Stimulated activated CD4-positive, alpha-beta T cell treated with anti-CD3 and anti-CD28 coated beads, Interleukin-4, amount 100 ng/mL, for 1 hour (primary cell): ENCODE measurements at places on chromosomes 12 and 14.

DNA sequence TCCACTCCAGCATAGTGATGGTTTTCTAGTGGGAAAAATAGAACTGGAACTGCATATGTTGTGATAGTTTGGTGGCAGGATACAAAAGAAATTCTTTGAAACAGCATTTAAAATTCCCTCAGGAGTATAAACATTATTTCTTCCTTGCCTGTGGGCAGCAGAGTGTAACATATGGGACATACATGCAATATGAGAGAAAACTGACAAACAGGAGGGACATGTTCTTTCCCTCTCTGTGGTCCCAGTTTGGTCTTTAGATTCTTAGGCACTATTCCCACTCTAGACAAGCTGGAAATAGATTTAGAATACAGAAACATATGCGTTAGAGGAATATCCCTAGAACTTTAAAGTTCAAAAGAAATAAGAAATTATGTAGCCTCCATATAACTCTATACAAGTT, 68.0 kb downstream of the MGAT4C start:
- no peak for DNase-seq

DNA sequence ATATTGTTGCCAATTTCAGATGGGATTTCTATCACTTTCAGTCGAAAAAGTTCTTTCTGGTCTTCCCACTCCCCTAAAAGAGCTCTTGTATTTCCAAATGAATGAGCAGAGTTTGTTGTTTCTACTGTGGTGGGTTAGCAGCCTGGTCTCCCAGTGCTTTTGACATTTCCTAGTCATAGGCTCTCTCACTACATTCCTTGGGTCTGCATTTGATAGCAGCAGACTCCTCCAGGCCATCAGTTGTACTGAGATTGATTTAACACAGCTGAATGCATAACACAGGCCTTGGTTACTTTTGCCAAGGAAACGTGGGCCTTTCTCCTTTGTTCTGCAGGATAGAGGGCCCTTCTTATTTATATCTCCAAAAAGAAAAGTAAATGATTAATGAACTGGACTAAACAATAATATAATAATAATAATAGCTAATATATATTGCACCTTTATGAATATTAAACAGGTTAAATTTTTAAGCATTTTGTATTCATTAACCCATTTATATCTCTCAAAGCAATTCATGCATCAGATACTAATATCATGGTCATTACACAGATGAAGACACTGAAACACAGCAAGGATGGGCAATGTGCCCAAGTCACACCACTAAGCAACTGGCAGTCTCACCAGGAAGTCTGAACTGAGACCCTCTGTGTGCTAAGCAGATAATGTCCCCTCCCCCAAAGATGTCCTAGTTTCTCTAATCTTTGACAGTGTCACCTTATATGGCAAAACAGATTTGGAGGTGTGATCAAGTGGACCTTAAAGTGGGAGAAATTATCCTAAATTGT, 1579.2 kb downstream of the AACS start:
- no peak for DNase-seq

- no peak for DNase-seq
Measured at GRCh38 chr12:44217146-44217883, 381.4 kb downstream of the TMEM117 start.

- DNase-seq, result no peak
Measured at GRCh38 chr12:109632342-109632741, 58.7 kb downstream of the MVK start.

DNA sequence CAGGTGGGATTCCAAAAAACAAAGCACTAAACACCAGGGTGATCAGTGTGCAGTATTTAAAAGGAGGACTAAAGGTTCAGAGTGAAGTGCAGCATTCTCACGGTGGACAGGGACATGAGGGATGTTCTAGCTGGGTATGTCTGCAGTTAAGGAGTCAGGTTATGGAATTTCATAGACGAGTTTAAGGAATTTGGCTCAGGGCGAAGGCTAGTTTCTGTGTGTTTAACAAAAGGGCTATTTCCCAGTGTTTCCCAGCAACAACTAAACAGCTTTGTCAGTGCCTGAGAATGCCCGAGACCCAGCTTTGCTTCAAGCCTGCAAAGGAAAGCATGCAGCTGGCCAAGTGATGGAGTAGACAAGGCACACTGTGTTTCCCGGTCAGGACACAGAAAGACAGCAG, 7.0 kb downstream of the KRT1 start:
- DNase-seq, result no peak

DNA sequence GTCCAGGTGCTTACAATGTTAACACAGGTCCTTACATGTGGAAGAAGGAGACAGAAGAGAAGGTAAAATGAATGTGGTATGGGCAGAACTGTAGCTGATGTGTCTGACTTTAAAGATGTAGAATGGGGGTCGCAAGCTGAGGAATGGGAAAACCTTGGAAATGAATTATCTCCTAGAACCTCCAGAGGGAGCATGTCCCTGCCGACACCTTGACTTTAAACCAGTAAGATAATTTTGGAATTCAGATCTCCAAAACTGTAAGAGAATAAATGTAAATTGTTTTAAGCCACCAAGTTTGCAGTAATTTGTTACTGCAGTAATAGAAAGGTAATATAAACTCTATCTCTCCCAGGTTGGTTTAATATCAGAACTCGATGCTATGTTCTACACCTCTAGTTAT, 80.1 kb upstream of the ALG10 start:
- no peak for DNase-seq

DNA sequence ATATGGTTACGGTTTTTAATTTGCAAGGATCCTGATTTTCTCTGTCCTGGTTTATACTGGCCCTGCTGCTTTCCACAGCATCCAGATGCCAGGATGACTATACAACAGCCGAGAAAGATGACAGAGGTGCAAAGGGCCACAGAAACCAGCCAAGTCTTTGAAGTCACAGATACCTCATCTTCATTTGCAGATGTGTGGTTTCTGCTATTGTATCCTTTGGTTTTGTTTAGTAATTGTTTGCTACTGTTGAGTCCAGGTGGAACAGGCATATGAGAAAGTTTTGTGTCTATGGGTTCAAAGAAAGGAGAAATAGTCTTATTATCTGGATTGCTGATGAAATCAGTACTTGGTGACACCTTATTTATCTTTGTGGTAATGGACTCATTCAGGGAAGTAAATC, 17.3 kb upstream of the KLHL42 start:
- DNase-seq, result no peak

- no peak for DNase-seq
Measured at GRCh38 chr12:104736307-104736706, 221.8 kb downstream of the SLC41A2 start.

DNA sequence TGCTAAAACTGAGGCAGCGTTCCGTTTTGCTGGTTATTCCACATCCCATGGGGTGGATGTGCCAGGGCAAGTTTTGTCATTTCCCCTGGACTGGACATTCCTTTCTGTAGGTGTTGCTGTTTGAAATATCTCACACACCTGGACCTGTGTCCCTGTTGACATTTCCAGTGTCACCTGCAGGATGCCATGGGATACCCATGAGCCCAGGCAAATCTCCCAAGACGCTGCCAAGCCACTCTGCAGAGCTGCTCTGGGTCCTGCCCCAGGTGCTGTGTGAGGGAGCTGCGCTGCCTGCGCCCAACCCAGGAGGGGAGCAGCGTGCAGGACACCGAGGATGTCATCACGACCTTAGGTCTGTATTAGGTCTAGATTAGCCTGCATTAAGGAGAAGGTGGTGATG, 5.2 kb upstream of the PACS2 start:
- no peak for DNase-seq

DNA sequence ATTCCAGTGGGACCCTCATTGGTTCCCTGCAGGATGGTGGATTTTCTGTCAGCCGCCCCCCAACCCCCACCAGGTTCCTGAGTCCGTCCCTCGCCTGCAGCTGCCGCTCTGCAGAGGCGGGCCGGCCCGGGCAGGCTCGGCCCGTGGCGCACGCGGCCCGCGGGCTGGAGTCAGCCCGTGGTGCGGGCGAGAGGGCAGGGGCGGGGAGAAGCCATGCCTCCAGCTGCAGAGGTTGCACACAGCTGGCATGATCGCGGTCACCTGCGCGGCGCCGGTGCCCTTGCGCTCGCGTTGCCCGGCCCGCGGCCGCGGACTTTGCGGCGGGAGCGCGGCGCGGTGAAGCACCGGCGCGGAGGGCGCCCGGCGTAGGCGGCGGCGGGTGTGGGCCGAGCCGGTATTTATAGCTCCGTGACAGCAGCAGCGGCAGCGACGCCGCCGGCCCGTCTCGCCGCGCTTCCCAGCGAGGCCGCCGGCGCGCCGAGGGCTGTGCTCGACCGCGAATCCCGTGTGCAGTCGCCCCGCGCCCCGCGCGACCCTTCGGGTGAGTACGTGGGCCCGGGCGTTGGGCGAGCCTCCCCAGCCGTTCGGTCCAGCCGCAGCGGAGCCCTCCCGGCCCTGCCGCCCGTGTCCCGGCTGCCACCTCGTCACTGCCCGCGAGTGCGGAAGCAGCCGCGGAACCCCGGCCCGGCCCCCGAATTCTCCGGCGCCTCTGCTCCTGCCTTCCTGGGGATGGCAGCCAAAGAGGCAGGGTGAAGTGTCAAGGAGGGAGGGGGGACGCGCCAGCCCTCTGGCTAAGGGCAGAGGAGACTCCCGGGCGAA, at the start of gene TMEM117:
Gene TMEM117, plus strand, starts transcription at position 426 of the 819 bp plus-strand sequence.
- peak; percentile 58 for DNase-seq

DNA sequence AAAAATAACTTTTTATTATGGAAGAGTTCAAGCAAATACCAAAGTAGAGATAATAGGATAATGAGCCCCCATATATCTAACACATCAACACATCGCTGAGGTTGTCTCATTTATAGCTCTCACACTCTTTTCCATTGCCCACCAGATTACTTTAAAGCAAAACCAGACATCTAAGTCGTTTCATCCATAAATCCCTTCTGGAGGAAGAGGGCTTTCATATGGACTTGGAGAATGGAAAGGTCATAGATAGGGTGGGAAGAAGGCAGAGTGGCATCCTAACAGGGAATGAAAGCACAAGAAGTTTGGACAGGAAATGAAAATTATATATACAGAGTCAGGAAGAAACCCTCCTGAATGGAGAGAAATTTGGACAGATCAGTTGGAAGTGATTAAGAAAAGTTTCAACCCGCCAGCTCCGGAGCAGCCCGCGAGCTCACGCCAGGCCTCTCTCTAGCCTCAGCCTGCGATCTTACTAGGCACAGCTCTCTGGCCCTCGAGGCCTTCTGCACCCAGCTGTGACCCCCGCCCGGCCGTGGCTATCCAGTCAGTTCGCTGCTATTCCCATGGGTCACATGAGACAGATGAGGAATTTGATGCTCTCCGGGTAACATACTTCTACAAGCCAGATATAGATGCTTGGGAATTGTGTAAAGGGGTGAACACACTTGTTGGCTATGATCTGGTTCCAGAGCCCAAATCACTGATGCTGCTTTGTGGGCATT, 48.4 kb upstream of the NID2 start:
- DNase-seq, result no peak

DNA sequence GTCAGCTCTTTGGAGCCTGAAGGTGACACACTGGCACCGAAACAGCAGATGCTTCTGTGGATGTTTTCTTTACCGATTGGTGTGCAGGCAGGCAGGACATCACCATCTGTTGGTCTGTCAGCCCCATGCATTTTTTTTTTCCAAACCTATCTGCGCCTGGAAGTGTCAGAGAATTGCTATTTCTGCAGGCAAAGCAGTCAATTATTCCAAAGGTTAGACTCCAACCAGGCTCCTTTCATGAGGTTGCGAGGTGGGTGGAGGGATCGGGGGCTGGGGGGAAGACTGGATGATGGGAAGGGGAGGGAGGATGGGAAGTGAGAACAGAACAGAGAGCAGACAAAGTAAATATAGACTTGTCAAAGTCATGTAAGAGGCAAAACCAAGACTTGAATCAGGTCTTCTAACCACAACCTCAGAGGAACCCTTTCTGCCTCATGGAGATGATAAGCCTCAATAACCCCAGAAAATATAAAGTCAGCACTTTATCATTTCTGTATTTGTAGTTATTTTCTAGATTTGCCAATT, 117.7 kb downstream of the OTOGL start:
- no peak for DNase-seq

GRCh38 chr12:3135522-3136461, 58.6 kb downstream of the TSPAN9 start:
- DNase-seq, result peak; percentile 5

DNA sequence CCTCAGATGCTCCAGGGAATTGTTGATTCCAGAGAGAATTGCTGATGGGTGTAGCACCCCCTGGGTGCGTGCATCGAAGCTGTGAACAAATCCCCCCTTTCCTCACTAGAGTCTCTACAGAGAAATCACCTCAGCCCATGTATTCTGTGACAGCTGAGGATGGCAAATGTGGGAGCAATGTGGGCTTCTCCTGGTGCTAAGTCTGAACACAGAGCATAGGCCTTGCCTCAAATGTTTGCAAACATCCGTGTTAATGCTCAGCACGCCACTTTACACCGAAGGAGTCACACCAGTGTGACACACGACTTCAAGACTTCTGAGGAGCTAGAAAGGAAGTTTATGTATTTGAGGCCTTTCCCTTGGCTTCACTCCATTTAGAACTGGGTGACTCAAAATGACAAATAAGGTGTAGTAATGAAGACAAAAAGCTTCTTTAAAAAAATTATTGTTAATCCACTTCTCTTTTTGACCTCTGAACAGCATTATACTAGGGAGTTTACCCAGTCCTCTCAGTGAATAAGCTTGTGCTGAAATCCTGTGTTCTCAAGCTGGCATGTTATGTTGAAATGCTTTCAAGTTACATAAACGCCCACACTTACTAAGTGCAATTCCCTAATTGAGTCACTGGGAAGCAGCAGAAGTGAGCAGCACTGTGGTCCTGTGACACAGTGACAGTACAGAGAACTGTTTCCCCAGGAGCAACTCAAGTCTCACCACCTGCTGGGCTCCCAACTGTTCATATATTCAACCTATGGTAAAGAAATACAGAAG, 92.9 kb downstream of the FAR2 start:
- no peak for DNase-seq

- no peak for DNase-seq
Measured at GRCh38 chr14:41457393-41457792, 149.3 kb upstream of the LRFN5 start.

DNA sequence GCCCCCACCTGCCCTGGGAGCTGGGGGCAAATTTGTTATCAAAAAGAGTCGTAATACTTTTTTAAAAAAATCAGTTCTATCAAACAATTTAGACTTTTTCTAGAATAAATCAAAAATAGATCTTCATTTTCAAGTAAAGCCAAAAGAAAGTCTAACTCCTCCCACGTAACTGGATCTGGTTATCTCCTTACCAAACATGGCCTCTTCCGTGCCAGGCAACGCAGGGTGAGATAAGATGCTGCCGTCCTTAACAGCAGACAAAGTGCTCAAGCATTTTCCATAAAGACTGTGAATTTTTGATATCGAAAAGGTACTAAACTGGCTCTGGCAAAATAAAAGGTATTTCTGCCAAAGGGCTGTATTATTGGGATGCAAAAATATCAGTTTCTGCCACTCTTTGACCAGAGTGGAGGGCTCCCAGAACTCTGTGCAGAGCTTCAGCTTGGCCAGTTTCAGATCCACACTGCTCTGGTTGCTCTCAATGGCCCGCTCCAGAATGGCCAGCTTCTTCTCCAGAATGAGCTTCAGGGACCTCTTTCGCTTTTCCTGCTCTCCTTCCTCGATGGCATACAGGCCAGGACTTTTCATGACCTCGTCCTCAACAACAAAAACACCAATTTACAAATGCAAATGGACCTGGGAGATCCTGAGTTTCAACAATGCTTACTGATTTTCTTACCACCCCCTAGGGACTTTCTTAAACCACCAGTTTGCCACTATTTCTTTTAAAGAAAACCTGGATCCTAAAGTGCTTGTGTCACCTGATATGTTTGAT, 29.0 kb downstream of the NRDE2 start:
- DNase-seq, result no peak
